Renal cortical epithelial cell (primary cell): ENCODE measurements at places on chromosomes 4 and X.

DNA sequence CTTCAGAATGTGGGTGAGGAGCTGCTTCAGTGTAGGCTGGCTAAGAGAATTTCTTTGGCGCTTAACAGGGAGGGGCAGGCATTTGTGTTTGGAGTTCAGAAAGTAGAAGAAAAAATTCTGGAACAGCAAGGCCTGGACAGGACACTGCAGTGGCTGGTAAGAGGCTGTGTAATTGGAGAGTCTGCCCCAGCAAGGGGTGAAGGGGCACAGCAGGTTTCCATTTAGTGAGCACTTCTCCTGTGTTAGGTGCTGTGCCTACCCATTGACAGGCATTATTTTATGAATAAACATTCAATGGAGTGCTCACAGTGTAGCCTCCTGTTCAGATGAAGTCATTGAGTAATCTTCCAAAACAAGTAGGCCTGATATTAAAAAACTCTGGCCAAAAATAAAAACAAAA lies 10.7 kb upstream of the CPE start:
- no peak for DNase-seq

GRCh38 chr4:2142630-2143427 lies 83.7 kb downstream of the NAT8L start:
- no peak for DNase-seq

DNA sequence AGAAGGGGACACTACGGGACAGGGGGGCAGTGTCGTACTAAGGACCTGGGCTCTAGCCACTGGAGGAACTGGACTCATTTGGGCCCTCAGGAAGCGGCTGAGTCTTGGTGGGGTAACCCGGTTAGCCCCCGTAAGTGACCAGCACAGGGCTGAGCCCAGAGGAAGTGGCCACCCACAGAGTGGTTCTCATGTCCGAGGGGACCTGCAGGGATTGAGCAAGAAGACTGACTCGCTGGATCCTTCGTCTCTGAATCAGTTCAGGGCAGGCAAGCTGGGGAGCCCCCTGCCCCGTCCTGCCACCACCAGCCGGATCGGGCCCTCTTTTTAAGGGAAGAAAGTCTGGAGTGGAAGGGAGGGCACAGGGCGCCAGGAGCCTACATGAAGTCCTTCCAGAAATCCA lies 719 bp upstream of the BGN start:
- no peak for DNase-seq

DNA sequence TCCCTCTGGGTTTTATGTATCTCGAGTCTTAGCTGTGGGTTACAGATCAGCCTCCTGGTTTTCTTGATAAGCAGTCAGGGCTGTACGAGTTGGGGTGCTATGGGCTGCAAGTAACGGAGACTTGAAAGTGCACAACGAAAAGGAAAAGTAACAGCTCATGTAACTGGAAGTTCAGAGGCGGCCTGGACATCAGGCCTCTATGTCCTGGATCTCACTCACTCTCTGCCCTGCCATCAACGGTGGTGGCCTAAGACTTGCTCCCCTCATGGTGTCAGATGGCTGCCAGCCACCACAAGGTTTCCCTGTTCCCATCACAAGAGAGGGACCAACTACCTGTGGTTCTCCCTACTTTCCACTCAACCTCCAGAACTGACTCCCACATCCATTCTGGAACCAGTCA lies 4.8 kb downstream of the PPP2R2C start:
- DNase-seq, result no peak

DNA sequence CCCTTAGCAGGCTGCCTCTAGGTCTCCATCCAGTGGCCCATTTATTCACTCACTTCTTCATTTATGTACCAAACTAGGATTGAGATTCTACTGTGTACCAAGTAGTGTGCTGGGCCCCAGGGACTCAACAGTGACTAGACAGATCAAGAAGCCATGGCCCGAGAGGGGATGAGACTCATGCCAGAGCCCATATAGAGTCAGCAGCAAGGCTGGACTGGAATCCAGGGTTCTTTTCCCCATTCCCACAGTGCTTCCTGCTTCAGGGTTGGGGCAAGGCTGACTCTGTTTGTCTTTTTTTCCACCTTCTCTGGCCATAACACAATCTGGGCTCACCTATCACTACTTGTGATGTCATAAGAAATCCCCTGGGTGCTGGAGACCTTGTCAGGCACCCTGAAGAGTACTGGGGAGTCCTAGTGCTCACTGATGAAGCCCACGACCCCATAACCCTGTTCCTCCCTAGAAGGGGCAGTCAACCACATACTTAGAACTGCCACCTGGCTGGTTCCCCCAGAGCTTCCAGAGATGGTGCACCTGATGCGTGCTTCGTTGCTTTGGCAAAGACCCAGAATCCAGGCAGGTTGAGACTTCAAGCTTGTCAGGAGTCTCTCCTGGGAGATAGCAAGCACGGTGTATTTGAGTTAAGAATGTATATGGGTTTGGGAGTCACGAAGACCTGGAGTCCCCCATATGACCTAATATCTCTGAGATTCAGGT lies 6.2 kb downstream of the RTL5 start:
- DNase-seq, result no peak

DNA sequence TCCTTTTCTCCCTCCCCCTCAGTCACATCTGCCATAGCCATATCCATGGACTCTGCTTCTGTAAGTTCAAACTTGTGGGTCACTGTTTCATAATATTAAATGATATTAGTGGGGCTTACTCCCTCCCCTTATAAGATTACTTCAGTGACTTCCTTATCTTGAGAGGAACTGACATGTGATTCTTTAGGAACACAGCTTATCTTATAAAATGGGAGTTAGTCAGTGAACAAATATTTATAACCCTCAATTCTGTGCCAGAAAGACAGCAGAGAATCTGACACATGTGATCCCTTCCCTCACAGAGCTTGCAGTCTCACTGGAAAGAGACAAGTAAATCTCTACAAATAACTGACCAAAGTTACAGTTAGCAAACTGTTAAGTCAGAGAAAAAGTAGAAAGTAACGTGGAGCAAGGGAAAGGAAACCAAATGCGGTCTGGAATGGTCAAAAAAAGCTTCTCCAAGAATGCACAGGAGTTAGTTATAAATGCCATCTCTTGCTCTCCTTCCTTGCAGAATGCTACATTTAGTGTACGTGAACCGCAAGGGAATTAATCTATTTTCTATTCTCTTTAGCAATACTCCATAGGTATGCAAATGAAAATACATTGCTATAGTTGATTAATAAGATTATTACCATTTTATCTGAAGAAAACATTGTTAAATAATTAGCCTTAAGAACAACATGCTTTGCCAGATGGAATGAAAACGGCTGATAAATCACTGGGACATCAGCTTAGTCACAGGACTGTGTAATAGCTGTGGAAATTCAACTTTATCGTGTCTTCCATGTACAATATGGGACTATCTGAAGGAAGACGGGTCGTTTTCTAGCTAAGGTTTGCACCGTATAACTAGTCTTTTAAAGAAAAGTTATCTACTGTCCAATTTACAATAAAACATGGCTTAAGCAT lies 29.0 kb downstream of the SGMS2 start:
- peak; percentile 61 for DNase-seq

GRCh38 chrX:85503258-85504158 lies 124.0 kb upstream of the POF1B start:
- peak; percentile 0 for DNase-seq

GRCh38 chr4:16758255-16758654 lies 140.2 kb downstream of the LDB2 start:
- no peak for DNase-seq

GRCh38 chr4:34043131-34043530 lies 2201.2 kb downstream of the ARAP2 start:
- DNase-seq, result no peak

DNA sequence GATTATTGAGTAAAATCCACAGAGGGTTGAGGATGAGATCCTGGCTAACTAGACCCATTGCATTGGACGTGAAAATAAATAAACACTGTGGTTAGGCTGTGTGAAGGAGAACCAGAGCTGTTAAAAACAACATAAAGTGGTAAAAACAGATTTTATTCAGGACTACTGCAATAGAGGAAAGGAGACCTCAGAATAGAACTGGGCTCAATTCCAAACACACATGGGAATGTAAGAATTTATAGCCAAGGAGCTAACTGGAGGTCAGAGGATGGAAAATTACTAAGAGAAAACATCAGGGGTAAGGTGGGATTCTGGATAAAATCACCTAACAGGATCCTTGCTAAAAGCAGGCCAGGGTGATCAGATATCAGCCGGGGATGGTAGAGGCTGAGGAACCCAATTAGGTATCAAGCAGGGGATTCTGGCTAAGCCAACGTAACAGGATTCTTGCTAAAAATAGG lies 112.4 kb downstream of the RNF150 start:
- DNase-seq, result peak; percentile 56
